ENCODE measurements at places on chromosomes 7 and 10.

DNA sequence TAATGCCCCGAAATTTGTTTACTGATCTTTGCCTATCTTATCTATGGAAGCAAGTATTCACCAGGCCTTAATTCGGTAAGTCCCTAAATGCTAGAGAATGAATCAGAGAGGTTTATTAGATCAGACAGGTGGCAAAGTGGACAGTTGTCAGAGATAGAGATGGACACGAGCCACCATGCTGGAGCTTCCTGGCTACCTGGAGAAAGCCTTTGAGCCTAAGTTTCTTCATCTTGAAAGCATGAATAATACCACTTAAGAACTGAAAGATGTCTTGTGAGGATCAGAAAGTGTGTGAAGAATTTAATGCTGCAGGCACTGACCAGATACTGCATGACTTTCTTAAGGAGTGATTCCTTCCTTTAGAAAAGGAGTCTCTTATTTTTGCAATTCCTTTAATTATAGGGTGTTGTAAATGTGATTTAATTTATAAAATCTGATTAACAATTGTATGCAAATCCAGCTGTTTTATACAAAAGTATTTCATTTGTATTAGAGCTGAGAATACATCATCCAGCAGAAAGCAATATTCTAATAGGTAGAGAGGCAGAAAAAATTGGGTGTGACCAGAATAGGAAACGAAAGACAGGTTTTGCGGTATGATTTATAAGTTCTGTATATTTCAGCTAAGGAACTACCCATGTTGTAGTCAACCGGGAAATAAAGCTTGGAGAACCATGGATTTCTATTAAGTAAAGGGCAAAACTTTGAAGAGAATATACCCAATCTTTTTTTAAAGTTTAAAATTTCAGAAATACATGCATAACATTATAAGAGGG, 82.7 kb downstream of the SMURF1 start:
- no peak for DNase-seq

DNA sequence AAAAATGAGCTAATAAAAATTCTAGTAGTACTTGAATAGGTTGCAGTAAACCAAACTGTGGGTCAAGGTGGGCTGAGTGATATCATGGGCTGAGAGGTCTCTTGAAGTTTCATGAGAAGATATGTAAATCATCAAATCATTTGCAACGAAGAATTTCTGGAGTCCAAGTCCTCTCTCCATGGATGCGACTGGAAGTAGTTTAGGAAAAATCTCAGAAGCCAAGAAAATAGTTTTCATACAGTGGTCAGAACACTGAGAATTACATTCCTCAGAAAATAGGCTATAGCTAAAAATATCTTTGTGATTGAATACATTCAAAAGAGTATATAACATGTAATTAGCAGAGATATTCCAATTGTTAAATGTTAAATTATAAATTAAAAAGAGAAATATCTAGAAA, 3.6 kb upstream of the IFIT1 start:
- no peak for DNase-seq

DNA sequence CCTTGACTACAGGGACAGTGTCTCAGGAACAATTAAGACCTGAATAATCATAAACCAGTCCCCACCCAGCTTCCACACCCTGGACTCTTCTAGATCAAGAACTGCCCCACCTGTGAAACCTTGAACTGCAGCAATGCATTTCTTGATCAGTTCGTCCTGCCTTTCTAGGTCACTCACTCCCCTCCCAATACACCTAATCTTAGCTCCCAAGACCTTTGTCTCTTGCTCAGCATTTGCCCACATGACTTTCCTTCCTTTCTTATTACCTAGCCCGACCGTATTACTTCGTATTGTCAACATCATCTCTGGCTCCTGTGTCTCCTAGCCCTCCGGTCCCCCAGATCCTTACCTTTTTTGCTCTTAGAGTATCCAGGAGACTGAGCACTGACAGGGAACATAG, 5.5 kb upstream of the NAMPT start:
- no peak for DNase-seq

DNA sequence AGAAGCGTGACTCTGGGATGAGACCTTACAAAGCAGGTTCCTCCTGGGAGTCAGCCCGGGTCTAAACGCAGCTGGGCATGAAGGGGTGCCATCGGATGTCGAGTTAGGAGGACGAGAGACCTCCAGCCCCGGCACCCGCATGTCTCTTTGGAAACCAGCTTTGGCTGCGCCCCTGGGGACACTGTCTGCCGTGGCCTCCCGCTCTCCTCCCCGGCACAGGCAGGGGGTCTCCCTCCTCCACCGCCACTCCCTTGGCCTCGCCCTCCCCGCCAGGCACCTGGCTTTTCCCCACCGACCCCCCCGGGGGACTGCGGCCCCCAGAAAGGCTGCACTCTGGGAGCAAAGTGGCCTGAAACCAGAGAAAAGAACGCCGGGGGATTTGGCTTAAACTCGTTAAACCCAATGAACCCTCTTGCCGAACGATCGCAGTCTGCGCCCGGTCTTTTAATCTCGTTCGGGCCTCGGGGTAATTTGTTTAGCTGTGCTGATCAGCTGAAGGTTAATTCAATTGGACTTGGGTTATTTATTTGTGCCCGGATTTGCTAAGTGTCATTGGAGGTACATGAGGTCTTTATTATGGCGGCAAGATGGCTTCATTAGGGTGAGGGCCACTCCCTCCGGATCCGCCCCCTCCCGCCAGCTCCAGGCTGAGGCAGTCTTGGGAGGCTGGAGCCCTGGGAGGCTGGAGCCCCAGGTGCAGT, 16.4 kb upstream of the PSMG3 start:
- DNase-seq = no peak

GRCh38 chr10:122263971-122264370, 7.1 kb upstream of the BTBD16 start:
- no peak for DNase-seq

DNA sequence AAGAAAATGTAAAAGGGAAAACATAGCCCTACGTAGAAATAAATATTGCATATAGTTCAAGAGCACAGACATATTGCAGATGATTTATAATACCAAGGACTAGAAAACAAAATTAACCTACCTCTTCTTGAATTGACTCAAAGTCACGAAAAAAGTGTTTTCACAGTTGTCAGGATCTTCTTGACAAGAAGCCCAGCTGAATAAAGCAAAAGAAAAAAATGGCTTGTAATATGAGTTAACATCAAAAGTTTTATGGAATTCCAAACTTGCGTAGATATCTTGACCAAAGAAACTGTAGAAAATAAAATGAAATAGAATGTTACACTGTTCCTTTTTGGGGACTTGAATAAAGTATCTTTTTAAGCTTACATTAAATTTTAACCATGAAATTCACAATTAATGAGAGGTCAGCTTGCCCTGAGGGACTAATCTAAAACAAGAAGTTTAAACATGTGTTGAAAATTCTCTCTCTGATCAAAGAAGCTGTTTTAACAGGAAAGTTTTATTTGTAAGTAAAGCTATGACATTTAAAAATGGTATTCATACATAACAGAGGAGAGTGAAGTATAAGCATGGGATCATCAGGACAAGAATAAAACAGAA, 133.1 kb upstream of the SEMA3C start:
- DNase-seq = no peak

DNA sequence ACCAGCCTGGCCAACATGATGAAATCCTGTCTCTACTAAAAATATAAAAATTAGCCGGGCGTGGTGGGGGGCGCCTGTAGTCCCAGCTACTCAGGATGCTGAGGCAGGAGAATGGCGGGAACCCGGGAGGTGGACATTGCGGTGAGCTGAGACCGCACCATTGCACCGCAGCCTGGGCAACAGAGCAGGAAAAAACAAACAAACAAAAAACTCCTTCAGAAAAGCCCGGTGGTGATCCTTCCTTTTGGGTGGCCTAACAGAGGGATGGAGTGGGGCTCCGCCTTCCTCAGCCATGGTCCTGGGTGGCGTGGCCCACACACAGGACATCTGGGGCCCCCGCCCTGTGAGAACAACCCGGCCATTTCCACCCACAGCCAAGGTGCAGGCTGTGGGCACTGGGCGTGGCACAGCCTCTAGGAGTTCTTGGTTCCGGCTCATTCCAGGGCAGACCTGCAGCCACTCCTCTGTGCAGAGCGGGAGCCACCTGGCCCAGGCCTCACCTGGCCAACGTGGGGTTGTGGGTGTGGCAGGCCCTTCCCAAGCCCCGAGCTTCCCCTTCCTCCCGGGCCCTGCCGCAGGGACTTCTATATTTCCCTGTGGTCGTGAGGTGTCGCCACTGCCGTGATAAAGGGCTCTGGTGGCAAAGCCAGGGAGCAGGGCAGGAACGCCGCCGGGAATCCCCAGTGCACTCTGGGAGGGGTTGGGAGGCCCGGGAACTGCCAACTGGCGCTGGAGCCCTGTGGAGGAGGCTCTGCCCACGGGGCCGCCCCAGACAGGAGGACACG, 37.6 kb downstream of the GET4 start:
- DNase-seq = no peak

DNA sequence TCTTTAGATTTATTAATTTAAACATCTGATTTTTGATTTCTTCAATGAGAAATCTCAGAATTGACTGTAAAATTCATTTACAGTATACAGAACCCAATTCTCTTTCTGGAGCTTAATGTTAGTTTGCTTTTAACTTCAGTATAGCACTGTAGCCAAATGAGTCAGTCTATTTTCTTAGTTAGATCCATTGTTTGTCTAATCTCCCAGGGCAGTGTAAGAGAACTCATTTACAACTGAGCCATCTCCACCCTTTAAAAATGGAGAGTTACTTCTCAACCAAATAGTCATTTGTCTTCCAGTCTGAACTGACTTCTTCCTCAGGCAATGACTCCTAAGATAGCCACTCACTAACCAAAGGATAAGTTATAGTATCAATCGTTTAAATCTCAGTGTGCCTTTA, 3.0 kb upstream of the WNT2 start:
- no peak for DNase-seq

DNA sequence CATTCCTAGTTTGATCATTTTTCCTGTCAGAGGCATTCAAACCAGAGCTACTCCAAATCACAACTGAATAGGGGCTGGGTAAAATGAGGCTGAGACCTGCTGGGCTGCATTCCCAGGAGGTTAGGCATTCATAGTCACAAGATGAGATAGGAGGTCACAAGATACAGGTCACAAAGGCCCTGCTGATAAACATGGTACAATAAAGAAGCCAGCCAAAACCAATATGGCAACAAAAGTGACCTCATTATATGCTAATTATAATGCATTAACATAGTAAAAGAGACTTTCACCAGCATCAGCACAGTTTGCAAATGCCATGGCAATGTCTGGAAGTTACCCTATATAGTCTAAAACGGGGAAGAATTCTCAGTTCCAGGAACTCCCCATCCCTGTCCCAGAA, 37.3 kb downstream of the TWIST1 start:
- DNase-seq = no peak

GRCh38 chr7:156105337-156106106, 293.3 kb upstream of the SHH start:
- no peak for DNase-seq

DNA sequence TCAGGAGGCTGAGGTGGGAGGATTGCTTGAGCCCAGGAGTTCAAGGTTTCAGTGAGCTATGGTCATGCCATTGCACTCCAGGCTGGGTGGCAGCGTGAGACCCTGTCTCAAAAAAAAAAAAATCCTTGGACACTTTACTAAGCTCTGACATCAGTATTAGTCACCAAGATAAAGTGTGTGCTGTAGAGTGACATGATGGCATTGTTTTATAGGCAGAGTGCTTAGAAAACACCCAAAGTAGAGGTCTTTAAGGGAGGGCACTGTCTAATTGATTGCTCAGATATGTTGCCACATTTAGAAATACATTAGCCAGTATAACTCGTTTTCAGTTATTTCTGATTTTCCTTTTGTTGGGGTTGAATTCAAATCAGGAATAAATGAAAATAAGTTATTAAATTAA, 235.9 kb downstream of the REEP3 start:
- no peak for DNase-seq

- DNase-seq = no peak
These were observed 42.8 kb downstream of the AP5Z1 start for GRCh38 chr7:4818000-4818794.

DNA sequence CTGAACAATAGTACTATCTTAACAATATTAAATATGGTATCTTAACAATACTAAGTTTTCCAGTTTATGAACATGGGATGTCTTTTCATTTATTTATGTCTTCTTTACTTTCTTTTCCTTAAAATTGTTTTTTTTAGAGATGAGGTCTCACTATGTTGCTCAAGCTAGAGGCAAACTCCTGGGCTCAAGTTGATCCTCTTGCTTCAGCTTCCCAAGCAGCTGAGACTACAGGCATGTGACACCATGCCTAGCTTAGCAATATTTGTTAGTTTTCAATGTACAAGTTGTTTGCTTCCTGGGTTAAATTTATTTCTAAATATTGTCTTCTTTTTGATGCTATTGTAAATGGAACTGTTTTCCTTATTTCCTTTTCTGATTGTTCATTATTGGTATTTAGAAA, 16.9 kb downstream of the CDH23 start:
- no peak for DNase-seq

GRCh38 chr7:117186218-117187010, 136.4 kb downstream of the WNT2 start:
- no peak for DNase-seq

GRCh38 chr7:20107582-20107981, 109.6 kb downstream of the MACC1 start:
- DNase-seq = no peak

DNA sequence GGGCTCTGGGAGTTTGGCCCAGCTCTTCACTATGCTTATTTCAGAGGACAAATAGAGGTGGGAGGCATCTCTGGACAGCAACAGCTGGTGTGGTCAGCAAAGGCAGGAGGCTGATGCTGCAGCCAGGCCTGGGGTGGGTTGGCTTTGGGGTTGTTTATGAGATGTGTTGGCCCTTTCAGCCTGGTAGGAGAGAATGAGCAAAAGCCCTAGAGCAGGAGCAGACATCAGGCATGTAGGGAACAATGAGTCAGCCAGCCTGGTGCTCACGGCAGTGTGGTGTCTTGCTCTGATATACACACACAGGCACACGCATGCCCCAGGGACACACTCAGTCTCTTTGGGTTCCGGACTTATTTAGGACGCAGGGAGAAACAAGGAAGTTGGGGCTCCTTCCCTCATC, 157.1 kb downstream of the PRKCQ start:
- DNase-seq = no peak

DNA sequence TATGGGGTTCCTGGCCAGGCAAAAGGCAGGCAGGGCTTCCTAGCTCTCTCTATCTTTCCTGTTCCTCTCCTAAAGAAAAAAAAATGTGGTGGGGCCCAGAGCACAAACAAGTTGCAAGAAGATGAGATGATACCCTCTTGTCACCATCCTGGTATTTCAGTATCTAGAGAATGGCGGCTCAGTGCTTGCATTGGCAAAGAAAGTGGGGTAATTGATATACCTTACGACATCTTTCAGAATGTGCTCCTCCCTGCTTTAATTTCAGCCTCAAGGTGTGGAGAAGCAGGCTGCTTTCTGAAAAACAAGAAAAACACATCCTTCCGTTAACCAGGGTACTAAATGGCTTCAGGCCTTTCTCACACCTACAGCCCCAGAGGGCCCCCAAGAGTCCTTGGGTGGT, 34.5 kb upstream of the CUX1 start:
- DNase-seq = no peak

DNA sequence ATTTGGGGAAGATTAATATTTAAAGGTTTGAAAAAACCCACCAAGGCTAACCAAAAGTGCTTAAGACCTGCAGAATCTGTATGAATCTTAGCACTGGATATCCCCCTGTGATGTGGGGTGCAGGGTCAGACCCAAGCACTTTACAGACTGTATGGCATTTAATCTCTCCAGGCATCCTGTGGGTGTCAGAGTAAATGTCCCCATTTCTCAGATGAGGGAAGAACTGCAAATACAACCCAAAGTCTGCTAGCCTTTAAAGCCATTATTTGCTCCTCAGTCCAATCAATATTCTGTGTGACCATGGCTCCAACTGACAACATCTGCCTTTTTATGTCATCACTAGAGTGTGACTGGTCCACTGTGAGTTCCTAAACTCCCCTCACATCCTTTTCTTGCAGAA, 10.0 kb upstream of the MBL2 start:
- DNase-seq = no peak

Measured in left hindlimb (tissue), 1 donor.